HS-27A (cell line): ENCODE measurements at places on chromosomes 2 and 18.

DNA sequence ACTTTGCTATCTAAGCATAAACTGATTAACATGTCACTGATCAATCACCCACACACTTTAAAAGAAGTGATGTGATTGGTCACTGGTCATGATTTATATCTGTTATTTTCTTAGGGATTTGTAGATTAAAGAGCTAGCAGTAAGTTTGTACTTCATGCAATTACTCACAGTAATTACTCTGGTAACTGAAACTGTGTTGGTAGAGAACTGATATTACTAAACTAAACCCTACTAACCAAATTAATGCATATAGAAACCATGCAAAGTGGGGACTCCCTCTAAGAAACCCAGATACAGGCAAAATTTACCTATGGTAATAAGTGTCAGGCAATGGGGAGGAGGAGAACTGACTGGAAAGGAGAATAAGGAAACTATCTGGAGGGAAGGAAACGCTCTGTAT is 44.8 kb upstream of the C2orf15 start:
- no peak for DNase-seq

GRCh38 chr18:59372975-59373374 is 13.9 kb upstream of the LMAN1 start:
- no peak for DNase-seq

DNA sequence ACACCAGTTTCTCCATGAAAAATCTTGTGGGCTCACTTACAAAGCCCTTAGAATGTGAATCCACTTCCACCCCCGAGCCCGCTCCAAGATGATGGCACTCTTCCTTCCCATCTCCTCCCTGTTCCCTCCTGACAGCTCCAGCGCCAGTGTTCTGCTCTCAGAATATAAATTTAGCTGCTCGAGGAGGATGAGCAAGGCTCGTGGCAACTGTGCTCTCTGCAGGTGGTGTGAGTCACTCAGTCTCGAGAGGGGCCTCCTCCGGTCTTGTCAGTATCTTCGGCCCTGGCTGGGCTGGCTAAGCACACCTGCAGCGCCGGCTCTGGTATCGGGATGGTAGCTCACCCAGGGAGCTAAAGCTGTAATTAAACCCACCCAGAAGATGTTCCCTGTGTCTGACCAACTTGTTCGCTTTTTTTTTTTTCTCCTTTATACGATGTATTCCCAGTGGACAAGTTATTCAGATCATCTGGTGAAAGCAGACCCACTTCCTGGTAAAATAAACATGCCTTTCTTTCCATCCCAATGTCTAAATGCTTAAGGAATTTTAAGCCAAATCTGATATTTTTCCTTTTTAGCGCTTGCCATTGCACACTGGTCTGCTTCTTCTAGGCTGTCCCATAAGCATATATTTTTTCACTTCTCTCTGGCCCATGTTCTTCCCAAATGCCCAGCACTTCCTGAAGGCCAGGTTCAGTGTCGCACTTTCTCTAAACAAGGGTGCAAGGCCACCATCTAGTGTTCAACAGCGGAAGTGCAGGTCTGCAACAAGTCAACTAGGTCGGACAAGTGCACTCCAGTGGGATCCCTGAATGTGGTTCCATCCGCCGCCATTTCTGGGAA is 31.4 kb upstream of the YPEL5 start:
- DNase-seq = peak; percentile 71

DNA sequence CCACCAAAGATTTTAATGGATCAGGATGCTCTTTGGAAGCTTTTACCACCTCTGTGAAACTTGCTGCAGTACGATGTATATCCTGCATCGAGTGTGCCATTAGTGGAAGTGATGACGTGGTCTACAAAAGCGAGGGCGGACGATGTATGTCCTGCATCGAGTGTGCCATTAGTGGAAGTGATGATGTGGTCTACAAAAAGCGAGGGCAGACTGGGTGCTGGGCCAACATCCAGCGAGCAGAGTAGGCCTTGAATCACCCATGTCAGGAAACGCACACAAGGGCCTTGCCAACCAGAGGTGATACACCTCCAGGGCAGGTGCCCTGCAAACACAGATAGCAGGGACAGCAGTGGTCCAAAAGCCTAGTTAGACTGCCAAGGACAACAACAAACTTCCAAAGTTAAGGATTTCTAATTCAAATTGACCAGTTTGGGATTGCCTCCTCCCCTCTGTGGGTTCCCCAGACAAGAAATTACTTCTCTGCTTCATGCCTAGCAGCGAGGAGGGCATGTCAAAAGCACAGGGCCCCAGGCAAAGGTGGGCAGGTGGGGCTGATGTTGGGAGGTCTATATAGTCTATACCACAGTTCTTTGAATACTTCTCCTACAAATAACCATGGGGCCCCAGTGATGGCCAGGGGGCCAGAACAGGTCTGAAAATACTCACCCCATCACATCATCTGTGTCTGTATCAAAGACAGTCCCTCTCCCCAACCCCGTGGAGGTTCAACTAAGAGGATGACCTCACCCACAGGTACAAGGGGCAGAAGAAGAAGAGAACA is 70.2 kb downstream of the ADD2 start:
- DNase-seq = no peak

DNA sequence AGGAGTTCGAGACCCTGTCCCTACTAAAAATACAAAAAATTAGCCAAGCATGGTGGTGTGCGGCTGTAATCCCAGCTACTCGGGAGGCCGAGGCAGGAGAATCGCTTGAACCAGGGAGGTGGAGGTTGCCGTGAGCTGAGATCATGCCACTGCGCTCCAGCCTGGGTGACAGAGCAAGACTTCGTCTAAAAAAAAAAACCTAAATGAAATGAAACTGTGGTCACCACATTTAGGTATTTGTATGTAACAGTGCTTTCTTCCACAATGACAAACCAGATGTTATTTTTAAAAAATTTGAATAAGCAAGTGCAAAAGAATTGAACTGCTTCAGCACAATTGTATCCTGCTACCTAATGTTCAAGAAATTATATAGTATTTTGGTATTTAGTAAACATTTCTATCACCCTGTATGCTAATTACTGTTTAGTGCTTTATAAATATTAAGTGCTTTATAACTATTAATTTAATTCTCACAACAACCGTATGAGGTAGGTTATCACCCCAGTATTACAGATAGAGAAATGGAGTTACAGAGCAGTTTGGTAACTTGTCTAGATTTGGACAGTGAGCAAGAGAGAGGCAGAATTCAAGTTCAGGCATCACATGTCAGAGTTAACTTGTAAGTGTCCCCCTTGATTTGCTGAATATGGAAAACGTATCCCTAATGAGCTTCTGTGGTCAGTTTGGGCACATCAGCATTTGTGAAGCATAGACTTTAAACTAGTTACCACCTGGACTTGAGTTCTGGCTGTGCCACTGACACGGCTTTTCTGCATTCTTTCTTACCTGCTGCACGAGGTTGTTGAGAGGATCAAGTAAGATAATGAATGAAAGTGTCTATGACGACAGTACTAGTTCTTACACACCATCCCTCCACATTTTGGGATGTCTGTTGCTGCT is 14.4 kb downstream of the PHLPP1 start:
- DNase-seq = no peak

DNA sequence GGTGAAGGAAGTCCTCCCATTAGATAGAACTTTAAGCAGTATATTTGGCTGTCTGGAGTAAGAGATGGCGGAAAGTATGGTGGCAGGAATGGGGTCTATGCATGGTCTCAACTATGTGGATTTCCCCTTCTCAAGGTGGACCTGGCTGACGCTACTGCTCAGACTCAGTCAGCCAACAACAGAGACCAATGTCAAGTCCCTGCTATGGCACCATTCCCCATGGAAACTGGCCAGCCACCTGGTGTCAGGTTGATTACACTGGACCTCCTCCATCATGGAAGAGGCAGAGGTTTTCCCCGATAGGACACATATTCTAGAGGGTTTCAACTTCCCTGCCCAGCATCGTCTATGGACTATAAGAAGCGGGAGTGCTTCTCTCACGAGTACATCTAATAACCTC is 8.6 kb upstream of the FAHD2A start:
- no peak for DNase-seq
